ENCODE measurements at places on chromosomes 2 and 18.

DNA sequence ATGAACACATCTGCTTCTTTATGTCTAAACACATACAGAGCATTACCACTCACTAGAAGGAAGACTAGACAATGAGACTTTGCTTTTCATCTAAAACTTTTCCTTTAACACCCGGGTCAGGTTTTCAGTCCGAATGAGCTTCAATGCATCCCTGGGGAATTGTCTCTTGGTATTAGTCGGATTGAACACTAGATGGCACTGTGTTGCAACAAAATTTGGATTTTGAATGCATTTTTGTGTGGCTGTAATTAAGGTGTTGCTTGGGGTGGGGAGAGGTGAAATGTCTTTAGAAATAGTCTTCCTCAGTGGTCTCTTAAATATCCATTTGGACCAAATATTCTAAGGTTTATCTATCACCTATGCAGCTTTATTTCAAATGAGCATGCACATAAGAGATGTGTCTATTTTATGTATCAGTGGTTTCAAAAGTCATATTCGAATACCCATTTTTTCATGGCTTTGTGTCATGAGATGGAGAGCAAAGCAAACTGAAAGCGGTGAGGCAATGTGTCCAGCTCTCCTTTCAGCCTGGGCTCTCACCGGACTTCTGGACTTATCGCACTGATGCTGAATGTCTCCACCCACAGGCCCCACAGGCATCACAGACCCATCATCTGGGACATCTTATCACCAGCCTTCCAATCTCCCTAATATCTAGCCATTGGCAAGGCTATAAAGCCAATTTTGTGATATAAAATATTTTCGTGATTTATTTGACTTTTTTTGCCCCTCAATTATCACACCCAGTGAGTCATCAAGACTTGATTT is 510.3 kb downstream of the RNF144A start:
- peak; percentile 90 for DNase-seq

GRCh38 chr2:165874445-165875039 is 79.0 kb downstream of the TTC21B start:
- DNase-seq: peak; percentile 88

- DNase-seq: no peak
Observed at GRCh38 chr2:123162400-123163016, 862.6 kb upstream of the CNTNAP5 start.

DNA sequence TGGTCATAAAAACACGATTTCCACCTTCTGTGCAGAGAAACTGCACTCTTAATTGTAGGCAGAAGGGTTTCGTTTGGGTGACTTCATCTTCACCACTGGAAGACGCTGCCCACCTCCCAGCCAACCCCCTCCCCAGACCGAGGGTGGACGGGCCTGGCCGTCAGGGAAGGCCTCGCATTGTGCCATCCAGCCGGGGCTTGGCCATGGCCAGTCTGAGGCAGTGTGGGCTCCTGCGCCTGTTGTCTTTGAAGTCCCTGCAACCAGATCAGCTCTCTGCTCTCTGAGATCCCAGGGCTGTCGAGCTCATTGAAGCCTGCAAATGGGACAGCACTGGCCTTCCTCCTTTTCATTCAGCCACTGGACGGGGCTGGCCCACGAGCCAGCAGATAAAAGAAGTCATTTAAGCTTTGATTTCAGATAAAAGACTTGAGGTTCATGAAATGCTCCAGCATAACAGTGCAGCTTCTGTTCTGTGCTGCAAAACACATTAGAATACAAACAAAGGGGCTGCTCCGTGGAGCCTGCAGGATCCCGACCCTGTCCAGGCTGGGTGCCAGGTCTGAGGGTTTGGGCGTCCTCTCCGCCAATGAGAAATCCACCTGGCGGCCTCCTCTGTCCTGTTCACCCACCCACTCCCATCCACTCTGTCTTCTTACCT is 253.5 kb downstream of the LDLRAD4 start:
- DNase-seq: peak; percentile 18

GRCh38 chr2:8247905-8248622 is 433.8 kb upstream of the ID2 start:
- no peak for DNase-seq

GRCh38 chr2:190904640-190905261 is 24.1 kb downstream of the GLS start:
- DNase-seq: no peak

- DNase-seq: no peak
Observed at GRCh38 chr2:217162533-217162932, 302.7 kb upstream of the TNP1 start.

DNA sequence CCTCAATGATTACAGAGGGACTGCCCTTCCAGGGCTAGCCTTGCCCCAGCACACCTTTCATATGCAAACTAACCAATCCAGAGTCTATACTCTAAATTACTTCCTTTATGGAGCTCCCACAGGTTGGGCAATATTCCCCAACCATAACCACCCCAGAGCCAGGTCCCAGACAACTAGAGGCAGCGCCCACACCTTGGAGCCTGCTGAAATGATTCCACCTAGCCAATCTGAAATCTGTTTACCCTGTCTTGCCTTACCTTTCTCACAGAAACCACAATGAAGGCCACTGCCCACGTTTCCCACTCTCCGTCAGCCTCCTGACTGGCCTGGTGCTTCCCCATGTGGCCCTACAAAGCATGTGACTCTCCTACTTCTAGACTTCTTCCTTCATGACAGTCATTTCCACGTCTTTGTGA is 62.0 kb downstream of the REEP1 start:
- no peak for DNase-seq

DNA sequence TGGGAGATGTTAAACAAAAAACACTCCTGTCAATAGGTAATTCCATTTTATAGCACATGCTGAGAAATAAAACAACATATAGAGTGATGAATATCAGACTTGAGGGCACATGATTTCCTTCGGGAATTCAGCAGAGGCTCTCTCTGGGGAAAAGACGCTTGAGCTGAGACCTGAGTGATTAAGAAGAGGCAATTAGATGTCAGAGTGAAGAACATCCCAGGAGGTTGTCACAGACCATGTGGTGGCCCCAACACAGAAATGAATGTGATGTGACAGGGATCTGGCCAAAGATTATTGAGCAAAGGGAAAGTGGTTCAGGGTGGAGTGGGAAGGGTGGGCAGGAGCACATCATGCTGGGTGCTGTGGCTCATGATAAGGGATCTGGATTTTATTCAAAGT is 254.7 kb downstream of the RAD51AP2 start:
- DNase-seq: no peak

GRCh38 chr2:117700471-117700870 is 114.0 kb upstream of the DDX18 start:
- DNase-seq: no peak

- no peak for DNase-seq
Observed at GRCh38 chr2:198167346-198167745, 363.0 kb downstream of the PLCL1 start.

DNA sequence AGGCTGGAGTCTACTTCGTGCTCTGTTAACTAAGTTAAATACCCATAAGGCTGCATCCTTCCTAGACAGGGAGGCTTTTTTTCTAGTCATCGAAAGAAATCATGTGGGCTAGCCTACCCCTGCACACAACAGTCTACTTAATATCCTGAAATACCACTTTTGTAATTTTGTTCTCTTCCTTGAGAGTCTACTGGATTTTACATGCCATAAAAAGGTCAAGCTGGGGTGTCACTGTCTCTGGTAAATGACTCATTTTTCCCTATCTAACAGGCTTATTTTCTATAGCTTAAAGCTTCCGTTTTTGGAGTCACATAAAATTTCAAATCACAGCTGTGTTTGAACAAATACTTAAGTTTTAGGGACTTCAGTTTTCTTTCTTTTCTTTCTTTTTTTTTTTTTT is 10.7 kb upstream of the STAM2 start:
- no peak for DNase-seq

- DNase-seq: no peak
Observed at GRCh38 chr2:43488737-43489136, 107.1 kb downstream of the THADA start.

GRCh38 chr2:241932899-241933178 is 63.3 kb downstream of the RTP5 start:
- no peak for DNase-seq

- DNase-seq: no peak
Observed at GRCh38 chr2:37904993-37905392, 20.1 kb upstream of the RMDN2 start.

GRCh38 chr2:46706264-46706983 is 209.2 kb downstream of the MCFD2 start:
- DNase-seq: no peak

DNA sequence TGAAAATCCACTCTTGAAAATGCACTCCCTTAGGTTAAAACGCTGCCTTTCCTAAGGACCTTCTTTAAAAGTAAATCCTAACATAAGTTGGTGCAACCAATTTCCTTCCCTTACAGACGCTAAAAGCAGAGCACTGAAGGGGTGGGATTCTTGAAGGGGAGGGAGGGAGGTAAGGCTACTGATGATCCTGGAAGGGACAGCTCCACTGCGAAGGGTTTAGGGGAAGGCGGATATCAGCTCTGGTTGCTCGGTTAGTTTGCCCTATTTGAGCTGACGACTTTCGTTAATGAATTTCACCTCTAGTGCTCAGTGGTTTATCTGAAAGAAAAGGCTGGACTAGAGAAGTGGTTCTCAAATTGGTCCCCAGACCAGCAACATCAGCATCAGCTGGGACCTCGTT is 49.7 kb upstream of the SIGLEC15 start:
- no peak for DNase-seq

- peak; percentile 46 for DNase-seq
Observed at GRCh38 chr2:100038011-100038410, 104.4 kb downstream of the AFF3 start.

DNA sequence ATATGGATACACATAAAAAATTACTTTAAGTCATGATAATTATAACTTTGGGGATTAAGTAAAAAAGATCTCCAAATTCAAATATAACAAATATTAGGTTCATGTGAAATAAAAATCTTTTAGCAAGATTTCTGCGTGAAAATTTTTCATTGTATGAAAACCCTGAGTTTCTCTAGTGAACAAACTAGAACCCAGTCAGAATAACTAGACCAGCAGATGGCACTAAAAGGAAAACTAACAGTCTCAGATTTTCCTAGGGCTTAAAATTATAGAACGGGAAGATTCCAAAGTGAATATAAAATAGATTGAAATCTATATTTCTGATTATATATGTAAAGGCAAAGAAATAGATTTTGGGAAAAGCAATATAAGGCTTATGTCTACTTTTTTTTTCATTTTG is 43.3 kb downstream of the TMEM200C start:
- peak; percentile 24 for DNase-seq

- peak; percentile 56 for DNase-seq
Observed at GRCh38 chr2:65430603-65431420, 1.6 kb downstream of the SPRED2 start.

GRCh38 chr18:63619661-63620060 is 24.4 kb downstream of the SERPINB4 start:
- no peak for DNase-seq

- DNase-seq: peak; percentile 92
Observed at GRCh38 chr18:21897811-21898210, 157.2 kb downstream of the MIB1 start.

DNA sequence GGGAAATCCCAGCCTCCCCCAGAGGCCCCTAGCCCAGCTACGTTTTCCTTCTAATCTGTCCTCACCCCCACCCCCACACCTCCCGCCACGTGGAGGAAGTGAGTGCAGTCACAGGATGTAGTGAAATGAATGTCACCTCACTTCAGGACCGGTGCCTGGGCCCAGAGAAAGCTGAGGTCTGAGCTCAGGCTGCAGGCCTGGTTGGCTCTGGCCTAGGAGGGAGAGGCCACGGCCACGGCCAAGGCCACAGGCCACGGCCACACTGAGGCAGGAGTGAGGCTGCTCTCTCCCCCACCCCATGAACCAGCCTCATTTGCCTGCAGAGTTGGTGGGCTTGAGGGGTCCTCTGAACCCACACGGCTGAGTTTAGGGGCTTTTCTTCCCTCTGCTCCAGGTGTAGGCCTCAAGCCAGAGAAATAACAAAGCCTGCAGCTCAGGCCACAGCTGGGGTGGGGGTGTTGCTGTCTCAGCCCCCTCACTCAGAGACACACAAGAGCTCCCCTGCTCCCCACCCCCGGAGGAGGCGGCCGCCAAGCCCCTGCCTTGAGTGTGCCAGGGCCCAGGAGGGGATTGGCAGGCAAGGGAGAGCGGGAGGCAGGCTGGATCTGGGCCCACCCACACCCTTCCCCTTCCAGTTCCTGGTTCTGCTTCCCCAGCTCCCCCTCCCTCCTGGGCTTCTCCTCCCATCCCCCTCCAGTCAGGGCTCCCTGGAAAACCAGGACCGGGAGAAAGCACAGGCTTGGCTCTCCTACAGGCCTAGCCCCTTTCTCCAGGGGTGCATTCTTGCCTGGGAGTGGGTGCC is 27.0 kb downstream of the DNMT3A start:
- peak; percentile 93 for DNase-seq

All from GM23338 (cell line).